ENCODE measurements at places on chromosomes 3 and 15. TPM values are rescaled to one million over a fixed set of nuclear protein-coding genes. Genes with fewer than 3 reads are reported as not detected.
A peak's percentile ranks its signal among the peaks of the same experiment; 100 is the strongest.

The LTF gene
- not detected for total RNA-seq

The CCDC54 gene
- total RNA-seq: not detected

The TMED3 gene
- 79.9 TPM for total RNA-seq

The MKRN2OS gene
- not detected for total RNA-seq

The TMC3 gene
- total RNA-seq: 0.21 TPM

The ZNF502 gene
- total RNA-seq: 1.1 TPM

The FAM174B gene
- total RNA-seq: 16.3 TPM

The ESYT3 gene
- total RNA-seq: 6.3 TPM

The TMEM41A gene
- 40.9 TPM for total RNA-seq

The C2CD4A gene
- not detected for total RNA-seq

The IFRD2 gene
- 75.3 TPM for total RNA-seq

The SLC6A1 gene
- not detected for total RNA-seq

The GABRR3 gene
- total RNA-seq: not detected

The IMPG2 gene
- 0.49 TPM for total RNA-seq

GRCh38 chr3:32959371-32959770 is 7.9 kb downstream of the CCR4 start:
- no peak for DNase-seq

DNA sequence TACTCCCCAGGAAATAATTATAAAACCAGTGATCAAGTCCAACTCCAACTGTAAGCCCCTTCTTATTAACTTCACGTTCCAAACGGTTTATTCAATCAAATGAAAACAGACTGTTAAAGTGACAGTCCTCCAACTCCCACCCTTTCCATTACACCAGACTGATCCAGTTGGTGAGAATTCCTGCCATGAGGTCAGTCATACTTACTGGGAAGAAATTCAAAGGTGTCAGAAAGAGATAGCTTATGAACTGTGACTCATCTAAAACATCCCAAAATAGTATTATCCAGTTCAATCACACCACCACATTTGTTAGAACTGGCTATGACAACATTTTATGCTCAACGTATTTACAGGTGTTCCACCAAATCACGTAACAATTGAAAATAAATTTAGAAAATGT is 19.5 kb downstream of the SMARCC1 start:
- DNase-seq: no peak

DNA sequence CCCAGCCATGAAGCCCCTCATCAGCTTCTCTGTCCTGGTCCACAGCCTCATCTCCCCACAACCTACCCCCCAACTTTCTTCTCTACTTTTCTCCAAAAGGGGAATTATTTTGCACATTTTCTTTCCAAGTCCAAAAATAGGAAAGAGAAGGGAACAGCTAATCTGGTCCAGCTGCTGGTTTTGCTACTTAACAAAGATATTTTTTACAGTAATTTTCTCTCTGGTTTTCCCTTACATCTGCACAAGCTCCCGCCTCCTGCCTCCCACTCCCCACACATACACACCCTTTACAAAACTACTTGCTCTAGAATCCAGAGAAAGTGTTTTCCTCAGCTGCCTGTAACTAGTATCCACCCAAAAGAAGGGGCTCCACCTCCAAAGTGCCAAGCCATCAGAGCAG is 177.2 kb downstream of the POLR2M start:
- no peak for DNase-seq

- no peak for DNase-seq
Measured at GRCh38 chr3:173599673-173600072, 202.1 kb downstream of the NLGN1 start.

GRCh38 chr3:129016720-129017483 is 15.8 kb downstream of the EFCC1 start:
- no peak for DNase-seq

DNA sequence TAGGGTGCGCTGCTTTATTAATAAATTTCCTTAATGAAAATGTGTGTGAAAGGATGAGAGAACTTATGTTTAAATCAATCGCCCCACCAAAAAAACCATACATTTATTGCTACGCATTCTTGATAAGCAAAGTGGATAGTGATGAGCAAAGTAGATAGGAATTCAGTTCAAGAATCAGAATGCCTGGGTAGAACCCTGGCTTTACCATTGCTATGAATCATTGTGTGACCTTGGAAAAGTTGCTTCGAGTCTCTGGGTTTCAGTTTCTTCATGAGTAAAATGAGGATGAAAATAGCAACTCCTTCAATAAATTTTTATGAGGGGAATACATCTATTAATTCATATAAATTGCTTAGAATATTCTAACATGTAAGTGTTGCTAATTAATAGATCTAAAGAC is 2.6 kb upstream of the ALCAM start:
- peak; percentile 38 for DNase-seq

DNA sequence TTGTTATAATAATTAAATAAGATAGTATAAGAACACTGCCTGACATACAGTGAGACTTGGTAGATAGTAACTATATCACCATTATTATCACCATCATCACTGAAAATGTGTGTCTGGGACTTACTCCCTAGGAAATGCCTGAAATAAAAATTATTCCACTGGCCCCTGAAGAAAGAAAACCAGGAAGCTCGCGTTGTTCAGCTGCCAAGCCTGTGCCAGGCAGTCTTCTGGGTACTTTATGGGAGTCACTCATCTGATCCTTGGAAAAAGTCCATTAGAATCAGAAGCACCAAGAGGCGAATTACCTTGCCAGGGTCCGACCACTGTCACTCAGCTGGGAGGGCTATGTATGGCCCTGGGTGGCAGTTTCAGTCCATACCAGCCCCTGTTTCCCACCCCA is 220.3 kb upstream of the TPM1 start:
- DNase-seq: no peak

- no peak for DNase-seq
Measured at GRCh38 chr3:147589016-147589415, 179.9 kb downstream of the ZIC1 start.

GRCh38 chr3:87437765-87438164 is 161.4 kb upstream of the POU1F1 start:
- no peak for DNase-seq

DNA sequence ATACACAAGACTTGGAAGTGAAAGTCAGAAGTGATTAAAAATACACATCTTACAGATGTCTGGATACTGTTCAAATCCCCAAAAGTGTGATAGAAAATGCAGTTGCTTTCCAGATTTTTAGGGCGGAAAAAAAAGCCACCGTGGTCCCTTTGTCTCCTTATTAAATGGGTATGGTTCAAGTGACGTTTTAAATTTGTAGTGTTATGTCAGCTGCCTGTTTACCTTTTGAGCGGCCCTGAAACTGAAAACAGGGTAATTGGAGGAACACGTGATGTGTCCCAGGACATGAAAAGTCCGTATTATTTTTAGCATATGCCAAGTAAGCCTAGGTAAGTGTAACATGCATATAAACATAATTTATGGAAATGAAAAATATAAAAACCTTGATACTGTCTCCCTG is 109.0 kb upstream of the PDZRN3 start:
- no peak for DNase-seq

GRCh38 chr3:78183906-78184599 is 1144.2 kb downstream of the ROBO2 start:
- no peak for DNase-seq

DNA sequence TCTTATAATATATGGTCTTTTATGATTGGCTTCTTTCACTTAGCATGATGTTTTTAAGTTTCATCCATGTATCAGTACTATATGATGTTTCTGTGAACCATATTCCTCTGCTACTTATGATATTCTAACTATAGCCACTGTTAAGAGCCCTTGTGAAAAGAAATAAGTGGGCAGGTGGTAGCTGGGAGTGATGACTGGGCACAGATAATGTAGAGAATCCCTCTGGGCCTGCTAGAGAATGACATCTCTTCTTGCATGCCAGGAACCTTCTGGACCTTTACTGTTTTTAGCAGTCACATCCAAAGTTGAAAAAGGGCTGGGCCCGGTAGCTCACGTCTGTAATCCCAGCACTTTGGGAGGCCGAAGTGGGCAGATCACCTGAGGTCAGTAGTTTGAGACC is 10.2 kb downstream of the IDH3A start:
- no peak for DNase-seq

GRCh38 chr3:188510366-188510765 is 356.4 kb downstream of the LPP start:
- peak; percentile 64 for DNase-seq

GRCh38 chr3:71809321-71810026 is 24.5 kb upstream of the PROK2 start:
- DNase-seq: no peak

DNA sequence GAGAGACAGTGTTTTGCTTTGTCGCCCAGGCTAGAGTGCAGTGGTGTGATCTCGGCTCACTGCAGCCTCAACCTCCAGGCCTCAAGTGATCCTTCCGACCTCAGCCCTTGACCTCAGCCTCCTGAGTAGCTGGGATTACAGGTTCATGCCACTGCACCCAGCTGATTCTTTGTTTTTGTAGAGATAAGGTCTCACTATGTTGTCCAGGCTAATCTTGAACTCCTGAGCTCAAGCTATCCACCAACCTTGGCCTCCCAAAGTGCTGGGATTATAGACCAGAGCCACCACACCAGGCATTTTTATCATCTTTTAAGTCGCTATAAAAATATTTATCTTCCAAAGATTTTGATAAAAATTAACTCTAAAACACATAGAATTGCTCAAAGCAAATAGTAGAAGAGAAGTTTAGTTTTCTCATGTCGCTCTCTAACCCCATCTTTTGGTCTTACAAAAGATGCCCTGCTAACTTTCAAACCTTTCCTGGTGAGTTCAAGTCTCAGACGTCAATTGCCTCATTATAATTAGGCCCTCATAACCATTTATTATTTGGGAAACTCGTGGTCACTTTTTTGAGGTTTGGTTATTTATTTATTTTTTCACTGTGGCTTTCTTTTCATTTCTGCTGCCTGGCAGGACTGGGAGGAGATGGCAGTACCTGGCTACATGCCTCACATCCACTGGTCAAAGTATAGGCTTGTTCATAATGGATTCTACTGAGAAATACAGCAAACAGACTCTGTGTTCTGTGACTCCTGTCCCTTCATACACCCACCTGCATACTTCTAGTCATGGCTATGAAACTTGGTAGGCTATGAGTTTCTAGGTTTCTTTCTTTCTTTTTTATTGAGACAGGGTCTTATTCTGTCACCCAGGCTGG is 48.3 kb upstream of the DPPA4 start:
- no peak for DNase-seq

DNA sequence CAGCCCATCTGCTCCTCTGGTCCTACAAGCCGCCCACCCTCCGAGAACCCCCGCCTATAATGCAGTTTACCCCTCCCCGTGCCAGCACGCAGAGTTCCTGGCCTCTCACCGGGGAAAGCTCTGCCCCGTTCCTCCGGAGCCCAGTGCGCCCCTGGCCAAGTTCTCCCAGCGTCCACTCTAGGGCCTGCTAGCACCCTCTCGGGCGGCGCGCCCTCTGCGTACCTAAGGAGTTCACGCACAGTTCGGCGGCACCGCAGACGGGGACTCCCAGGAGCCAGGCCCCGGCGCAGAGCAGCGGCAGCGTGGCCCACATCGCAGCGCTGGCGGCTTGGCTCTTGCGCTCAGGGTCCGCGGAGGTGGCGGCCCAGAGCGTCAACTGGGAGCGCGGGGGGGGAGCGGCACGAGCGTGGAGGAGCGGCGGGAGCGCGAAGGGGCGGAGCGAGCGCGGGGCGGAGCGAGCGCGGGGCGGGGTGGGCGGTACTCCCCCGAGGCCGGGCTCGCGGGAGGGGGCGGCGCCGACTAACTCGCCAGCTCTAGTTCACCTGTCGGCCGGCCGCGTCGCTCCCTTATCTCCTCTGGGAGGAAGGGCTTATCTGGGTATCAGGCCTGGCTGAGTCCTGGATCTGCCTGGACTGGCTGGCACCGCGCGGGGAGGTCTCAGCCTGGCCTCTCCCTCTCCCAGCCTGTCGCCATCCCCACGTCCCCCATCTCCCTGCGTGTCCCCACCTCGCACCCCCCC is at the start of gene CTSH:
Gene CTSH, minus strand, starts transcription at position 378 of the 739 bp plus-strand sequence. Its CDS starts 65 bp downstream, at position 313.
- peak; percentile 83 for DNase-seq

GRCh38 chr3:40309925-40310695 is 603 bp downstream of the EIF1B start:
- DNase-seq: peak; percentile 61

DNA sequence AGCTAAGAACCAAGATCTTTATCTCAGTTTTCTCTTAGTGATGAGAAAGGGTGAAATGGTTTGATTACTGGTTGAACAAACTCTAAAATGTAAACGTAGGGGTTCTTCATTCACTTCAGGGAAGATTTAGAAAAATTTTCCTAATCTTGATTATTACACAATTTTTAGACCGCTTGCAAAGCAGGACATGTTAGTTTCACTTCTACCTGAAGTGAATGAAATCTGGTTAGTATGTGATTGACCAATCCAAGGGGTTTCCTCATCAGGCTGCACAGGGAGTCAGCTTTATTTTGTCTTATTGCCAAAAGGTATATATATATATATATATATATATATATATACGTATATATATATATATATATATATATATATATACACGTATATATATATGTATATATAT is 740.4 kb downstream of the TUSC7 start:
- no peak for DNase-seq

- DNase-seq: peak; percentile 73
Measured at GRCh38 chr3:172918165-172918564, 167.6 kb downstream of the ECT2 start.

DNA sequence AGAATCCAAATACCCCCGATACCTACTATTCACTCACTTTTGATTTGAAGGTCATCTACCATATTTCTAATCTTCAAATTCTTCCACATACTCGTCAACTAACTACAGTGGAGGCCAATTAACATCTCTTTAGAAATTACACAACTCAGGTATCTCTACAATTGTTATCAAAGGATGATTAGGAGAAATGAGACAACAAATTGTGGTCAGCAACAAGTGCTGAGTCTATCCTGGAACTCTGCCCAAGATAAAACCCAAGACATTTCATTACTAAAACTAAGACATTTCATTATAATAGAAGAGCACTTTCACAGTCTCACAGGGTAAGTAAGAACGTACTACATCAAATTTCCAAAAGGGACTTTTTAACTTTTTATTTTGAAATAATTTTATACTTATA is 100.0 kb downstream of the TBC1D5 start:
- DNase-seq: peak; percentile 13

- DNase-seq: peak; percentile 86
Measured at GRCh38 chr15:69403594-69403993, 10.6 kb upstream of the KIF23 start.

- DNase-seq: no peak
Measured at GRCh38 chr3:146465693-146466465, 3.5 kb downstream of the PLSCR2 start.
